ENCODE measurements at places on chromosomes 13 and 19.

- no peak for DNase-seq
These were observed 12.0 kb upstream of the GRAMD1A start for GRCh38 chr19:34988119-34988518.

DNA sequence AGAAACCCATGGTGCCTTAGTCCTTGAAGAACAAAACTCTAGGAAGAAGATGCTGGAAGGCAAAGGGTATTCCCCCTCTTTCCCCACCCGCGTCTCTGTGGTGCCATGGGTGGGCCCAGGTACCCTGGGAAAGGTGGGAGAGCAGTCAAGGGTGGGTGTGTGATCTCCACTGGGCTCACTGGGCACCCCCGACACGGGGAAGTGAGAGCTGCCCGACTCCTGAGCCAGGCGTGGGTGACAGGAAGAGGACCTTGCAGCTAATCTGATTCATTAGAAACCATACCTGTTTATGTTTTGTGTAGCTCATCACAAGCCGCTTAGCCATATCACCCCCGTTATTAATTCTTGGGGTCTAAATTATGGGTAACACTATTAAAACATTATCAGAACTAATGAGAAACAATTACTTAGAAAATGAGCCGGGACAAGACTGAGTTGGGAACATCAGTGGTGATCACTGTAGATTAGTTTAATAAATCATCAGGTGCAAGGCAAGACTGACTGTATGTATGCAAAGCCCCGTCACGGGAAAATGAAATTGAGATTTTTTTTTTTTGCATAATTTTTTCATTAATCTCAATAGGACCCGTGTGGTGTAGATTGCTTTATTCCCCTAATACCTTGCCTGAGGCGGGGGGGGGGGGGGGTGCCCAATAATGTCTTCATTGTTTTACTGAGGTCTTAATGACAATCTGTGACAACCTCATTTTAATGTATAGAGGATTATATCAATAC is 77.3 kb downstream of the ZIC5 start:
- no peak for DNase-seq

- peak; percentile 32 for DNase-seq
These were observed 9.1 kb upstream of the POP4 start for GRCh38 chr19:29596885-29597525.

GRCh38 chr13:99185606-99186005 is 15.0 kb upstream of the UBAC2 start:
- DNase-seq, result no peak

DNA sequence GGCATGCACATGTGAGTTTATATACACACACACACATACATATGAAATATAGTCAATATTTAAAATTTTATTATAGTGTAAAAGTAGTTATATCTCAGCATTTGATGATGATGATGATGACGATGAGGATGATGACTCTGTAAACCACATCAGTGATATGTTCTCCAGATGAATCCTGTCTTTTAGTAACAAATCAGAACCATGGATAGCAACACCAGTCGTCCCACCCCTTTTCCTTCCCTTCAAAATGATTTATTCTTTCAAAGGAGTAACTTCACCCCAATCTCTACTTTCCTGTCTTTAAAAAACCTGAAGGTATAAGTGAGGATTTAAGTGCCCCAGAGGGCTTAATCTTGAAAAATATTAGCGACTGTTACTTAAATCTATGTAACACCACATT is 74.1 kb downstream of the DCLK1 start:
- no peak for DNase-seq

DNA sequence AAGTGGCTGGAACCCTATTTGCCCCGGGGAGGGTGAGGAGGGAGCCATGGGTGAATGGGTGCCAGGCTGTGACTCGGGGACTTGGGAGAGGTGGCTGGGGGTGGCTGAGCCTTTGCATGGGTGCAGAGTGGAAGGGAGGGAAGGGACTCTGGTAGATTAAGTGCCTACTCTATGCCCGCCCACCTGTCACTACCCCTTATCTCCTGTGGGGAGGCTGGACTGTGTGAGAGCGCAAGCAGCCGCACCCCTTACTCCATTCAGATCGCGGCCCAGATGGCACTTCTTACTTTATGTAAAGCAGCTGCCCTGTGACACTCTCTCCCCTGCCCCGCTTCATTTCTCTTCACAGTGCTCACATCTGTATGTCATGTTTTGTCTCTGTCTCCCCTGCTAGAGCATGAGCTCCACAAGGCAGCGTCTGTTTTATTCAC is 2.9 kb downstream of the KASH5 start:
- no peak for DNase-seq

Measured in mesendoderm (in vitro differentiated cells).